ENCODE measurements at places on chromosomes 11 and 22.
A peak's percentile ranks its signal among the peaks of the same experiment; 100 is the strongest.

GRCh38 chr11:74925281-74925680 lies 23.6 kb downstream of the XRRA1 start:
- DNase-seq, result no peak

DNA sequence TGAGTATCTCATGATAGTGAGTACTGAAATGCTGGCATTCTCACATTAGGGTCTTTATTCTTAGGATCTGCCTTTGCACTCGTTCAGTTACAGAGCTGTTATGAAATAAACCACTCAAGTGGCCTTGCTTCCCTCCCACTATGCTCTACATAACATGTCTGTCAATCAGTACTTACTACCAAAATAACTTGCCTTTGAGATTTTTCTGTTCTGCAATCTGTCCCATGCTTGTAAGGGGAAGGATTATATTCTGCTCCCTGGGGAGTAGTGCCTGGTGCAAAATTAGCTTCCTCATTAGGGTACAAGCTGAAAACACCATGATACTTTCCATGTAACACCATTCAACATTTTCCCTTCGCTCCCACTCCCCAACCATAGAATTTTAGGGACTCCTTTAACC lies 1.9 kb upstream of the GRAP2 start:
- no peak for DNase-seq

- DNase-seq, result no peak
Measured at GRCh38 chr11:133660202-133660568, 127.9 kb upstream of the OPCML start.

DNA sequence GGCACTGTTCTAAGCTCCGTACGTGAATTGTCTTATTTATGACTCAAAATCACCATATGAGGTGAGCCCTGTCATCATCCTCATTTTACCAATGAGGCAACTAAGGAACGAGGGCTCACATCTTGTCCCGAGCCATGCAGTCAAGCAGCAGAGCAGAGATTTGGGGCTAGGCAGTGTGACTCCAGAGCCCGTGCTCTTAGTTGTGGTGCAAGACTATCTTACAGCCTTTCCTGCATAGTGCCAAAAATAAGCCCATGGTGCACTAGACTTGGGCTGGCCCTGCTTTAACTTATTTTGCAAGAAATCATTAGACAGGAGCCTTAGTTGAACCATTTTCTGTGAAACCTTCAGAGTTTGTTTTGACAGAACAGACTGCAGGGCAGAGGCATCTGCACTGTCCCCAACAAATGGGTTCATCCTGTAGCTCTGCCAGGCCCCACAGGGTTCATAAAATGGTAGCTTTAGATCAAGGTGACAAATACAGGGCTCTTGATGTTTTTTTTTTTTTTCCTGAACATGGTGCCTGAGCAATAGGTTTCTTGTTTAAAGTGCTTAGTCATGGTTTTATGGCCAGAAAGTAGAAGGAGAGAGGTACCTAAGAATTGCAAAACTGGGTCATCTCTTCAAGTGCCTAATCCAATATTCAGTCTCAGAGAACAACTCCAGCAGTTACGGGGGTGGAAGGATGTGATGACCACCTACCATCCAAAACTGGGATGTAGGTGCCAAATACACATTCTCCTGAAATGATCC lies 56.6 kb downstream of the BMAL1 start:
- peak; percentile 67 for DNase-seq
